ENCODE measurements at places on chromosomes 5 and 9.

- no peak for DNase-seq
Observed at GRCh38 chr5:60370508-60370907, 329.5 kb downstream of the DEPDC1B start.

DNA sequence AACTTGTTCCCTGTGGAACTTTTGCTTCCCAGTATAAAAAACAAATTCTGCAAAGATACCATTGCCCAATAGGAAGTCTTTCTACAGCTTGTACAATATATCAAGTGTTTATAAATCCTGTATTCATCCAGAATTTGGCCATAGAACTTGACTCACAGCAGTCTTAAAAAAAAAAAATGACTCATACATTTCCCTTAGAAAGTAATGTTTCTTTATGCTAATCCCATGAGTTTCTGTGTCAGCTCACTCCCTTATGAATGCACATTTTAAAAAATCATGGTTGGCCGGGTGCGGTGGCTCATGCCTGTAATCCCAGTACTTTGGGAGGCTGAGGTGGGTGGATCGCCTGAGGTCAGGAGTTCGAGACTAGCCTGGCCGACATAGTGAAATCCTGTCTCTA lies 89.3 kb upstream of the DMRT1 start:
- DNase-seq: no peak

DNA sequence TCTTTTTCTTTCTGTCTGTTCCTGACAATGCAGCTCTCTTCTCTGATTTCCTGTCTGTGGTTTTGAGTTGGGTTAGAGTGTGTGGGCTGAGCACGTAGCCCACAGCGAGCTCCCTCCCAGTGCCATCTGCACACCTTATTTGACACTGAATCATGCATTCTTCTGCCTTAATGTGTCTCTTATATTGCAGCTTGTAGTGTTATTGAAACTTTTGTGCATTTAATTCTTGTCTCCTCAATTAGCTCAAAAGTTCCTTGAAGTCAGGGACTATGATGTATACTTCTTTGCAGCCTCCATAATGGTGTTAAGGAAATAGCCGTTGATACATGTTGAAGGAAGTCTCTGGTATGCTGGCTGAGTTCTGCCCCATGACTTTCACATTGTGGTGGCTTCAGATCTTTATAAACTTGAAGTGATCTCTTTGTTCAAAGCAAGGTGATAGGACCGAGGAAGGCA lies 576.2 kb upstream of the CLINT1 start:
- no peak for DNase-seq

- no peak for DNase-seq
Observed at GRCh38 chr9:89743573-89744254, 138.9 kb downstream of the GADD45G start.

DNA sequence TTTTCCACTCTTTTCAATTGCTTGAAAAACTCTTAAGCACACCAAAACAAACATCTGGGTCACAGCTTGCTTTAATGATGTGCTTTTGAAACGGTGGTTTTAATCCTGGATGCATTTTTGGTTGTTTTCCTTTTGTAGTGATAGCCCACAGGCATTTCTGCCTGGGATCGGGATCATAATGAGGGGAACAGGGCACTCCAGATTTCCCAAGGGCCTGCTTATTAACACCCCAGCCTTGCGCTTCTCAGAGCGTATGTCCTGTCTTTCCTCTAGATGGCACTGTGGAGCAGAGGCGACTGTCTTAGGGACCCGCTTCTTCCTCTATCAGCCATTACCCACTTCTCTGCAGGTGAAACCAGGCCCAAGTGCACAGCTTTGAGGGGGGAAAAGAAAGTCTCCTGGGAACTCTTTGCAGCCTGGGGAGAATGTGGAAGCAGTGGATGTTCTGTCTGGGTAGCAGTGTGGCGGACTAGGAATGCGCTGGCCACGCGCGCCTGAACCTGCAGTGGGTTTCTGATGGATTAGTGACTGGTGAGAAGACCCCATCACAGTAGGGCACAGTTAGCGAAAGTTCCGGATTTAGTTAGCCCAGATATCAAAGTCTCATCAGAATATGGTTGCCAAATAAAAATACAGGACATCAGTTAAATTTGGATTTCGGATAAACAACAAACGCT lies 190.1 kb downstream of the GNA14 start:
- no peak for DNase-seq

GRCh38 chr9:15205632-15206420 lies 101.2 kb downstream of the TTC39B start:
- DNase-seq: no peak

GRCh38 chr9:72564479-72565281 lies 43.3 kb downstream of the TMC1 start:
- no peak for DNase-seq

DNA sequence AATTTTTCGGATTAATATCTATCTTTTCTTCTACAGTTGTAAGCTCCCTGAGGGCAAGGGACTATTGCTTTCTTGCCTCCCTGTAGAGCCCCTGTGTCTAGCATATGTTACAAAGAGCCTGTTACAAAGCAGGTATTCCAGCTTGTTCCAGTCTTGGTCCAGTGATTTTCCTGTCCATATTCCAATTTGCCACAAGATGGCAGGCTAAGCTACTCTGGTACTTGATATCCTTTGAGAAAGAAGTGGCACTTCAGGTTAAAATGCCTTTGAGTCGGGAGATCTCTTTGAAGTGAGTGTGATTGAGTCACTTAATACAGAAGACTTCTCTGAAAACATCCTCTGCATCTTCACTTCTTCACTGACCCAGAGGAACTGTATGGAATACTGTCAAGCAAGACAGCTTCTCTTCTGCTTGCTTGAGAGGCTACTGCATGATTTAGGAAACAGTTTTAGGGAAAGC lies 24.5 kb downstream of the CAVIN4 start:
- DNase-seq: no peak

DNA sequence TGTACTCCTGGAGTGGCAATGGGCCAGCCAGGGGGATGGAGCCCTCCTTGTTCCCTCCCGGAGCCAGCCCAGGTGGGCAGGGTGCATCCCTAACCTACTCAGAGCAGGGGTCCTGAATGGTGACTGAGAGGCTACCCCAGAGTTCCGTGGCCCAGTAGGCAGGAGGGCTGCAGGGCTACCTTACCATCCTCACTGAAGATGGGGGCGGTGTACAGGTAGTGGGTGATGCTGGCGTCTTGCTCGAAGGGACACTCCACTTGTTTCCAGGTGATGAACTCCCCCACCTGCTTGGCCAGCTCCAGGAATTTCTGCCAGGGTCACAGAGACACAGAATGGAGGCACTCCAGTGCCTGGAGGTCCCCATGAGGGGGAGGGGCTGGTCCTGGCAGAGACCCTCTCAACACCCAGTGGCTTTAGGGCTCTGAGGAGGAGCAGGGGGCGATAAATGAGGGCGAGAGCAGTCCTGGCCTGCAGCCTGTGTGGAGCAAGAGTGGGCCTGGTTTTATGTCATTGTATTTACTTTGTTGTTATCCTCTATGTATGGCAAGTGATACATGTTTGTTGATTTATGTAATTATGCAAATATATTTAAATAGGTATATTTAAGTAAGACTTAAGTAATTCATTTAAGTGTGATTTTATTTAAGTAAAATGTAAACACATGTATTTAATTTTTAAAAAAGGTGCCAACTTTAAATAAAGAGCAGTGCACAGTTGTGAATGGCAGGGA lies 39.9 kb upstream of the RNF130 start:
- peak; percentile 40 for DNase-seq

GRCh38 chr9:2173170-2173569 lies 158.0 kb downstream of the SMARCA2 start:
- no peak for DNase-seq

- DNase-seq: no peak
Observed at GRCh38 chr9:128106940-128107467, 20.5 kb downstream of the PTGES2 start.

DNA sequence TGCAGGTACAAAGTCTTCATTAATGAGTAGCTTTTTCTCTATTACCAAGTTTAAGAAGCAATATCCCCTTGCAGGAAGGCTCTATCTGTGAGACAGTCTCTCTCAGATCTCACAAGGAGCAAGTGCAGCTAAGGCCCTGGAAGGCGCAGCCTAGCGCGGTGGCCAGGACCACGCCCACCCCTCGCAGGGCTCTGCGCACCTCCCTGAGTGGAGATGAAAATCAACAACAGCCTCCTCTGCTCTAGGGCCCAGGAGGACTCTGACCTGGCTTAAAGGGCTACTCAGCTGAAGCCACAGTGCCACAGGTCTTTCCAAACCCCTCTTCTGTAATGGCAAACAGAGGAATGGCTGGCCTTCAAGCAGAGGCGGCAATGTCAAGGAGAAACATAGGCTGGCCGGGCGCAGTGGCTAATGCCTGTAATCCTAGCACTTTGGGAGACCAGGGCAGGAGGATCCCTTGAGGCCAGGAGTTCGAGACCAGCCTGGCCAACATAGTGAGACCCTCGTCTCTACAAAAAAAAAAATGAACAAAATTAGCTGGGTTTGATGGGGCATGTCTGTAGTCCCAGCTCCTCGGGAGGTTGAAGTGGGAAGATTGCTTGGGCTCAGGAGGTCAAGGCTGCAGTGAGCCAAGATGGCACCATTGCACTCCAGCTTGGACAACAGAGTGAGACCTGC lies 11.9 kb downstream of the SEC16A start:
- no peak for DNase-seq

DNA sequence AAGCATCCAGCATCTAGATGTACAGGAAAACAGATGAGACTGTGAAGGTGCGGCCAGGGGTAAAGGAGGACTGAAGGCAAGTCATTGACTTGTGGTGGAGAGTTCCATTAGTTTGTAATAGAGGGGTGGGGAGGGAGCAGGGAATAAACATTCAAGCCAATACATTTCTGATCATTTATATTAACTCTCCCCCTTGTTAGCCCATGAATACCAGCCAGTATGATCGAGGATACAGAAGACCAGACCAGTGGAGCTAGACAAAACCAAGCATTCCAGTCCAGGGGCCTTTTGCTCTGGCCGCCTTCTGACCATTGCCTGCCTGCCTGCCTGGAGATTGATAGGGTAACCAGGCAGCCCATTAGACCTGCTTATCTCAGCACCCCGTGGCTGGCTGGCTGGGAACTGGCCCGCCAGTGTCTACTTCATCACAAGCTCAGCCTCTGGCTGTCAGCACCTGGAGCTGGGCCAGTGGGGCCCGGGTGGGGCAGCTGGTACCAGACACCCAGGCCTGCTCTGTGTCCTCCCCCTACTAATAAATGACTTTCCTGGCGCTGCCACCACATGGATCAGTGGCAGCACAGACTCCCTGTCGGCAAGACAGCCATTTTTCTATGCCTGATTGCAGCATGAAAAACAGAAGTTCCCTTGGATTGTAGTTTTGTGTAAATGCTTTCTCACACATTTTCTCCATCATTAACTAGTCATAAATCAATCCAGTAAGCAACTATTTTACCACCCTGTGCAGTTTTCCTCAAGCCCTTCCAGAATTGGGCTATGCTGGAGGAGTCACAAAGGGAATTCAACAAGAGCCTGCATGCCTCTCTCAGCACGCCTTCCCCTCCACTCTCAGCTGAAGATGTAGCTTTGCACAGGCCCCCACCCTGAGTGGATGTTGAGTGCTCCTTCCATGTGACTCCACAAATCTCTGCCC lies 181.3 kb downstream of the SNCAIP start:
- DNase-seq: peak; percentile 49

DNA sequence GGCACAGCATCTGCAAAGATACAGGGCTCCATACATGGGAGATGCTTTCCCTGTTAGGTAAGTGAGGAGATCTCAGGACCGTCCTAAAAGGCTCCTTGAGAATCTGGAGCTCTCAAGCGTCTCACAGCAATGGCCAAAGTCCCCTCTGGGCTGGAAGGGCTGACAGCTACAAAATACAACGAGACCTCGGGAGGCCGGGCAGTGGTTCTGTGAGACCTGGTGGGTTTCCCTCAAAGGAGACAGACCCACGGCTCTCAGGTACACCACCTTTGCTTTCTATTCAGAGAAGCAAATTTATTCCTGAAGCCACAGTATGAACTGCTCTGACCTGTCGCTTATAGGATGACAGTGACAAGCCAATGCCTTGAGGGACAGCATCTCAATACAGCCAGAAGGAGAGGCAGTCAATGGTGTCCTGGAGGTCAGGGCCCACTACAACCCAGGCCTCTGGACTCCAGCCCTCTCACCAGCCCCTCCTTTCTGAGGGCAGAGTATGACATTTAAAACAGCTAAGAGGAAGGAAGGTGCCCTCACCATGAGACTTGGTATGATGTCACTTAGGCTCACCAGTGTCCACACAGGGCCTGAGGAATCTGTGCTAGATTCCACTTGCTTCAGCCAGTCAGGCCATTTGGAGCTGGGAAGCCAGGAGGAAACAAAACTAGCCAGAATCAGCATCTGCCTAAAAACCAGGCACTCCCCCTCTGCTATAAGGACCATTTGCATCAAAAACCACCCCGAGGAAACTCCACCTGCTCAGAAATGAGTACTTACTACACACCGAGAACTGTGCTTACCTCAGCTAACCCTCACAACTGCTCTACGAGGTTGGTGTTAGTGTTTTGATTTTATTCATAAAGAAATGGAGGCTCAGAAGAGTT lies 86.5 kb upstream of the FSTL4 start:
- DNase-seq: no peak

- DNase-seq: no peak
Observed at GRCh38 chr5:90344689-90345088, 64.9 kb downstream of the CETN3 start.

DNA sequence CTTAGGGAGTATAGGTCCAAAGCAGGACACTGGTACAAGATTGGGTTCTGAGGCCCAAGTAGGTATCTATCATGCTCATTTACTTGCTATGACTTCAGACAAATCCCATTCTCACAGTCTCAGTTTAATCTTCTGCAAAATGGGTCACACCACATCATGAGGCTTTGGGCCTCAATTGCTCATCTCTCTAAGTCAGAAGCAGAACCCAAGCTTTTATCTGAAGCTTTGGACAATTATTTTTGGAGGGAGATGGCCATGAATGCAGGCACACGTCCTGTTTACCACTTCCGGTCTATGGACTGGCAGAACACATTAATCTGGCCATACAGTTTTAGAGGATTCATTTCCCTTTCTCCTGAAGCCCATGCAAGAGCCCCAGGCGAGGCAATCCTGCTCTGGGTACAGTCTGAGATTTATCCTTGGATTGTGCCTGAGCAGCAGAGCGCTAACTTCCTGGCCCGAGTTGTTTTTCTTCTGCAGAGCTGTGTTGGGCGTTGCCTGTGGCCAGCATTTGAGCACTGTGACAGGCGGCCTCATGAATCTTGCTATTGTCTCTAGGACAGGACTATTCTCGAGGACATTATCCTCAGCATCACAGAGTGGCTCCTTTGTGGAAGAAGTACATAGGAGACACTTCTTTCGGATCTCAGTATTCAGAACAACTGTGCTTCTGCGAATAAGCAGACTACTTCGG lies 16.1 kb downstream of the SLC22A4 start:
- peak; percentile 51 for DNase-seq

DNA sequence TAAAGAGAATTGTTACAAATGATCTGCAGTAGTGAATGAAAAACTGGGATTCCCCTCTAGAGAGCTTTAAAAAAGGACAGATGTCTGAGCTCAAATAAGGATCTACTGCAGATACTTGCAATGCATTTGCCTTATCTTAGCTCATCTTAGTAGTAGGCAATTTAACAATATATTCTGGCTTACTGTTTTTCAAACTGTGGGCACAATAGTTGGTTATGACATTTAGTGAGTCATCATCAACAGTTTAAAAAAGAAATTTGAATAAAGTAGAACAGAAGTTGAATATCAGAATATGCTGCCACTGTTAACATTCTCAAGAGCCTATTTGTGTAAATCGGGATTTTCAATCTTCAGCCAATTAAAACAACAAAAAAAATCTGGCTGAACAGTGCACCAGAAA lies 6.7 kb upstream of the CAST start:
- no peak for DNase-seq

GRCh38 chr5:147509041-147509709 lies 693 bp downstream of the DPYSL3 start:
- peak; percentile 59 for DNase-seq
